ENCODE measurements at places on chromosomes 1 and 21.

DNA sequence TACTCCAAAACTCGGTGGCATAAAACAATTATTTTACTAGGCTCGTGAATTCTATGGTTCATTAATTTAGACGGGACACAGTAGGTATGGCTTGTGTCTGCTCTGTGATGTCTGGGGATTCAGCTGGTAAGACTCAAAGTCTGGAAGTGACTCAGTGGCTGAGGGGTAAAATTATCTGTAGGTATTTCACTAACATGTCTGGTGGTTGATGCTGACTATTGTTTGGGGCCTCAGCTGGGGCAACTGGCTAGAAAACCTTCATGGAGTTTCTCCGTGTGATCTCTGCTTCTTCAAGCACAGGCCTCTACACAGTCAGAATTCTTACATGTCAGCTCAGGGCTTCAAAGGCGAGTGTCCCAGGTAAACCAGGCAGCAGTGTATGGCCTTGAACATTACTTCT is 41.2 kb upstream of the KLF17 start:
- no peak for DNase-seq

DNA sequence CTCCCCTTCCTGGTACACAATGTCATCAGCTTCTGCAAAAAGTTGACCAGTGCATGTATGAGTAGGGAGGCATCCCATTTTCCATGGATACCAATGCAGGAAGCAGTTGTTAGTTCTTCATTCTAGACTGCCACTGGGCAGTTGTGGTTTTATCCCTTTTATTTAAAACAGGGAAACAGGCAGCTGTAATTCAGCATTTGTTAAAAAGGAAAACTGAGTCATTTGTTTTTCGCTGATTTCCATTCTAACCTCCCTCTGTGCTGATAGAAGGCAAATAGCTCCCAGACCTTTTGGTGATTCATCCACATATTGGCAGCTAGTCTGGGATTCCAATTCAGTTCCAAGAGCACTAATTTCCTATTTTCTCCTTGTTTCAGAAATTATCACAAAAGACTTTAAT is 21.1 kb upstream of the ABCA4 start:
- DNase-seq = no peak

GRCh38 chr1:61097317-61097716 is 15.0 kb downstream of the NFIA start:
- DNase-seq = no peak

GRCh38 chr1:112505400-112505785 is 3.4 kb upstream of the WNT2B start:
- no peak for DNase-seq

- peak; percentile 68 for DNase-seq
Observed at GRCh38 chr1:221302810-221303209, 423.6 kb downstream of the HLX start.

DNA sequence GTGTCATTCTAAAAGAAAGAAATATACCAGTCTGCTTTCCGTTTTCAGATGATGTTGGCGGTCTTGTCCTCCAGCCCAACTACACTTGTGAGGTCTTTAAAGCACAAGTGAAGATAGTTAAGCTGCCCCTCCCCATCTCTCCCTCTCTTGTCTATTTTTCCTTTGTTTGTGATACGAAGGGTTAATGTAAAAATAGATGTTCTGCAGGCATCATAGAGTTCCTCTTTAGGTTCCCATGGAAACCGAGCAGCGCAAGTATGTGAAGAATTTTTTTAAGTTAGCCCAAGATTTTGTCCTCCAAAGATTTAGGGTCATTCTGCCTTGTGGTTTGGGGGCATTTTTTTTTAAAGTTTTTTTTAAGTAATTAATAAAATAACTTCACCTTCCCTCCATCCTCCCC is 232.4 kb upstream of the AJAP1 start:
- DNase-seq = peak; percentile 14

DNA sequence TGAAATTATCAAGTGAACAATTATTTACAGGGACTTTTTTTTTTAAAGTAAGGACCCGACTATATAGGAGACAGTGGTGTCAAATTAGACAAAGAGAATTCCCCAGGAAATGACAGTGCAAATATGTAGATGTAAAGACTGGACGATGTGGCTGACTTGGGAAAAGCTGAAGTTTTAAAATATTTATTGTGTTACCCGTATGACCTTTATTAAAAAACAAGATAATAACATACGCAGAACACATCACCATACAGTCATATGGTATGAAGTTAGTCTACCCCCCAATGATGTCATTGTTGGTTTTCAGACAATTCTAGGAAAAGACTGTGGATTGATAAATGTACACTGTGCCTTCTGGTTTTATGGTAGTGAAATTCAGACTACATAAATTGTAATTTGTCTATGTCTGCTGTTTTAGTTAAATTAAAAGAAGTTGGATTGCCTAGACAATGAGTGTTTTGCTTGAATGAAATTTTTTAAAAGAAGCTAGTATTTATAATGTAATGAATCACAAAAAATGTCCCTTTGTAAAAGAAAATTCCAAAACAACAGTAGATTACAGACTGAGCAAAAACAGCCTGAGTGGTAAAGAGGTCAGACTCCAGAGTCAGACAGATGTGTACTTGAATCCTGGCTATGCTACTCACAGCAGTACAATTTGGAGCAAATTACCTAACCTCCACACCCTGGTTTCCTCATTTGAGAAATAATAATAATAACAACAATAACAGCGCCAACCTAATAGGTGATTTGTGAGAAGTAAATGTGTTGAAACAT is 15.5 kb upstream of the PDC start:
- DNase-seq = no peak

GRCh38 chr1:237009611-237010010 is 5.4 kb upstream of the MT1HL1 start:
- DNase-seq = peak; percentile 31

DNA sequence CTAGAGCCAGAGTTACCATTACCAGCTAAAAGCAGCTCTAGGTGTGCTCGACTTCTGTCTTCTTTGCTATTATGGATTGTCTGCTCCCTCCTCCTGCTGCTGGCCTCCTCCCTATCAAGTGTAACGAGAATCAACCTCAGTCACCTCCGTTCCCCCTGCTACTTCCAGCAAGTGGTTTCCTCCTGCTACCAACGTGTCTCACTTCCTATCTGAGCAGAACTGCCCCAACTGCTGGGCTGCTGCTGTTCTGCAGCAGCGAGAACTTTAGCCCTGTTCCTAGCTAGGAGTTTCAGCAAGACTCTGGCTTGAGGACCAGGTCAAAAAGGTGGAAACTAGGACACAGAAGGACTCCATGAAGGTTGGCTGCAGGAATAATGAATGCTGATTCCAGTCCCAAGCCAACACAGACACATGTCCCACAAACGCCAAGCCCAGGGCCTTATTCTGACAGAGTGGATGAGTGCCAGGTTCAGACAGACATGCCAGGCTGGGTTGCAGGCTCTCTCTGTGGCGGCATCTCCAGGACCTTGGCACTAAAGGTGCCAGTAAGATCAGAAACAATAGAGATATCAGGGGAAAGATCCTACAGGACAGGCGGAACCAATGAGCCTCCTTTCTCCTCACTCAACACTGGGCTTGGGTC is 46.9 kb downstream of the CD34 start:
- DNase-seq = no peak

DNA sequence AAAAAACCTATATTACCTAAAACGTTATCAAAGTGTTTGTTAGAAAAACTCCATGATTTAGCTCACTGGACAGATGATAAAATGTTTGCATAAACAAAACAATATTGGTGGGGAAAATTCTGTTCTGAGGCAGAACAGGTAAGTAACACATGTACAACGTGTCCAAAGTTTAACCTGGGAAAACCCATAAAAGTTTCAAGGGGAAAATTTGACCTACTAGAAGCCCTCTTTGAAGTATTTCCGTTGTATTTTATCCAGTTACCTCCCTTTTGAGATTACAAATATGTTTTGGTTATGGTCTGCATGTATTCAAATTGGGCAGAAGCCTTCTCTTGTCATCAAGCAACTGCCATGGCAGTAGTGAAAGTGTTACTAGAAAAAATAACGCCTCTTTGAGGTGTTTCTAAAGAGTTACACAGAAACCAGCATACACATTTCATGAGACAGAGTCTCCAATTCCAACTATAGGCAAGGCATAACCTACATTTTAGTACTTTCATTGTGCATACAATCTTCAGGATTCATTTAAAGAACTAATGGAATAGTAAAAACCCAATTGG is 58.0 kb upstream of the PDC start:
- no peak for DNase-seq

DNA sequence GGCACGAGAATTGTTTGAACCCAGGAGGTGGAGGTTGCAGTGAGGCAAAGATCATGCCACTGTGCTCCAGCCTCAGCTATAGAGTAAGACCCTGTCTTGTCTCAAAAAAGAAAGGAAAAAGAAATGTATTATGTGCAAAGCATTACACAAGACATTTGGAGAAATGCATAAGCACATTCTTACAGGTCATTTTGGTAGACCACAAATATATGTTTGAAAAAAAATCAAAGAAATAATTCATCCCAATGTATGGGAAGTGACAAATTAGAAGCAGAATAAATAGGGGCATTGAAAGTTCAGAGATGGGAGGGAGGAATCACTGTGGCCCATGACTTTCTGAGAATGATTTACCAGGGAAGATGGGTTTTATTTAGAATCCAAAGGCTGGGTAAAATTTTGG is 283.5 kb upstream of the ADAMTS5 start:
- no peak for DNase-seq

DNA sequence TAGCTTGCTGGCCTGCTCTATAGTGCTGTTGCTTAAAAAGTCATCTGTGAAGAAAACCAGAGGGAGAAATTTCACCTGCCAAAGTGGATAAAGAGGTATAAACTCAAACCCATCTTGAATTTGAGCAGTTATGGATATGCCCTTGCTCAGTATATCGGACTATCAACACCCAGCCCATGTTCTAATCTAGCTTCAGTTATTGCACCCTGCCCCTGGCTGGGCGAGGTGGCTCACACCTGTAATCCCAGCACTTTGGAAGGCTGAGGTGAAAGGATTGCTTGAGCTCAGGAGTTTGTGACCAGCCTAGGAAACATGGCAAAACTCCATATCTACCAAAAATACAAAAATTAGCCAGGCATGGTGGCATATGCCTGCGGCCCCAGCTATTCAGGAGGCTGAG is 13.3 kb downstream of the LIX1L start:
- DNase-seq = no peak

DNA sequence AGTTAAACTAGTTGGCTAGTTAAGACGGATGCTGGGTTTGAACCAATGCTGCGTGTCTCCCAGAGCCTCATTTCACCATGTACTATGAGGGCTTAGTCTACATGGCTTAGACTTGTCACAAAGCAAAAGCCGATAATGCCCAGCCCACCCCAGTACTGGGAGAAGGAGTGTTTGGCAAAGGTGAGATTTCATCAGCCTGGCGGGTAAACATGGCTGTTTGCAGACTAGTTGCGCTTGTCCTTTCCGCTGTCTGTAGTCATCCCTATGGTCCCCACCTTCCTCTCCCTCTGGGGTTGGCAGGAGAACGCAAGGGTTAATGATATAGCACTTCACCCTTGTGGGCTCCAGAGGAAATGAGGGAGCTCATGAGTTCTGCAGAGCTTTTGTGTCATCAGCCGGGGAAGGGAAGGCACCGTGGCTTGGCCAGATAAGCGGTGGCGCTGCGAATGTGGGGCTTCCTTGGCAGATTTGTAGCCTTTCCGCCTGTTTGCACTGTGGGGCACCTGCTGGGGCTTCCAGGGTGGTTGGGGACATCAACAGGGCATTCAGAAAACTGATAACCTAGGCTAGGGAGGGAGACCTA is 29.2 kb downstream of the SOX13 start:
- DNase-seq = no peak

GRCh38 chr1:117037802-117038201 is 22.3 kb upstream of the TTF2 start:
- no peak for DNase-seq

DNA sequence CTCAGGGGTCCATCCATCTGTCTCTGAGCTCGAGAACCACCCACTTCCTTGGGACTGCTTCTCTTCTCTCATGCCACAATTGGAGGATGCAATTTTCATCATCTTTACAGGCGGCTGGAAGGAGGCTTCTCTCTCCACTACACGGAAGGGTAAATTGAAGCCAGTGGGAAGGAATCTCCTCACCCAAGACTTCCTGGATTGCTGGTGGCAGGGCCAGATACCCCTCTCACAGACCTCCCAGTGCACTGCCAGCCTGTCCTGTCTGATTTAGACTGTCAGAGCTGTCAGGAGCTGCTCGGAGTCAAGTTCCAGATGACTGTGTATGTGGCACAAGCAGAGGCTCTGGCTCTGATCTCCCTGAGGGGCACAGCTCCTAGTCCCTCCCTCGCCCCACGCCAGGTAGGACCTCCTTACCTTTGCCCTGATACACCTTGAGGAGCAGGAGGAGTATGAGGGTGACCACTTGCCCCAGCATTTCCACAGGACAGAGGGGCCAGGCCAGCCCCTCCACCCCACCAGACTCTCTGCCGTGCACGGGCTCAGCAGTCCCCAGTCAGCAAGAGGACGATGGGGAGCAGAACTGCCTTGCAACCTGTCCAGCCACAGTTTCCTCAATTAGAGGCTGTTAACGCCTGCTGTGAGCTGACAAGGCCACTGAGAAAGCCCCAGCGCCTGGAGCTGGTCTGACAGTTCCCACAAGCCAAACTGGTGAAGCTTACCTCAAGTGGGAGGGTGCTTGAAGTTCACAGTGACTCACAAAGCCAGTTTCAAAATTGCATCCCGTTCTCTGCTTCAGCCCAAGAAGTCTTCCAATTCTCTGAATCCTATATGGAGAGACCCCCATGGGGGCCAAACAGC is at the start of gene CD244:
TSS of gene CD244 (minus strand) at position 685 of the 858 bp plus-strand sequence. CDS start at position 475, 210 bp downstream.
- peak; percentile 48 for DNase-seq

GRCh38 chr21:34157521-34157920 is 84.1 kb downstream of the MRPS6 start:
- DNase-seq = no peak

GRCh38 chr1:114660238-114660637 is 9.6 kb downstream of the DENND2C start:
- DNase-seq = no peak

DNA sequence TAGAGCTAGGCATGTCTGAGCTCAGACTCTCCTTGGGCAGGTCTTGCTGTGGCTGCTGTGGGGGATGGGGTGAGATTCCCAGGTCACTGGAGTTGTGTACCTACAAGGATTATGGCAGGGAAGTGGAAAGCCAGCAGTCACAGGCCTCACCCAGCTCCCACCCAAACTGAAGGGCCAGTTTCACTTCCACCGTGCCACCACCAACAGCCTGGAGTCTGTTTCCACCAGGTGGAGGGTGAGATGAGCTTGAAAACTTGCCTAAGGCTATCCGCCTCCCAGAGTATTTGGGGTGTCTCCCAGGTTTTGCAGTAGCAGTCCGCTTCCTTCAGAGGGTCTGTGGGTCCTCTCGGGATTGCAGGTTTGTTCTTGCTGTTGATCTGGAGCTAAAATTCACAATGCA is 327.7 kb downstream of the PTPRC start:
- DNase-seq = no peak

GRCh38 chr1:171954361-171954760 is 113.1 kb downstream of the DNM3 start:
- DNase-seq = no peak

GRCh38 chr1:184930645-184931044 is 43.7 kb downstream of the NIBAN1 start:
- DNase-seq = no peak

GRCh38 chr1:178126741-178127185 is 32.9 kb downstream of the RASAL2 start:
- peak; percentile 59 for DNase-seq

GRCh38 chr1:230851291-230851691 is 17.0 kb downstream of the C1orf198 start:
- peak; percentile 98 for DNase-seq

- DNase-seq = no peak
Observed at GRCh38 chr1:167826127-167826526, 87.8 kb downstream of the ADCY10 start.

GRCh38 chr1:160401487-160401805 is 1.1 kb downstream of the VANGL2 start:
- DNase-seq = no peak

Data from mesendoderm (in vitro differentiated cells).